ENCODE measurements at places on chromosomes 13 and 19.

- no peak for DNase-seq
Observed at GRCh38 chr13:92954746-92955145, 271.9 kb upstream of the GPC6 start.

GRCh38 chr13:102227741-102228140, 174.1 kb downstream of the FGF14 start:
- no peak for DNase-seq

- no peak for DNase-seq
Observed at GRCh38 chr13:92821324-92821723, 405.3 kb upstream of the GPC6 start.

DNA sequence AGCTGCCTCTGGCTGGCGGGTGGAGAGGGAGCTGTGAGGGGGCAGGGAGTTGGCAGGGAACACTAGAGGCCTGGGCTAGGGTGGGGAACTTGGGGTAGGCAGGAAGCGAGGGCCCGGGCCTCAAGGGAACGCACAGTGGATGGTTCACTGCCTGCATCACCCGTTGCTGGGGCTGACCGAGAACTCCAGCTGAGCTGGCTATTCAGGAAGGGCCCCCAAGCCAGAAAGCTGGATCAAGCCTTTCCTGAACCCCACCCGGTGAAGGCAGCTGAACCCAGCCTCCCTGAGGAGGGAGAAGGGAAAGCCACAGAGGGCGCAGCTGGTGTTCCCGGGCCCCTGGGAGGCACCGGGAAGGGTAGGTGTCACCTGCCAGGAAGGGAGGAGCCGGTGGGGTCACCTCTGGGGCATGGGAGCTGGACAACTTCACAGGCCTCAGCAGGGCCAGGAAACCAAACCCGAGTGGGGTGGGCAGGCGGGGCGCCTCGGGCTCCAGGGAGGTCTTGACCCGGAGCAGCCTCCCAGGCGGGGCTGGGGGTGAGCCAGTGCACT, 13.9 kb downstream of the PALM start:
- DNase-seq, result no peak

DNA sequence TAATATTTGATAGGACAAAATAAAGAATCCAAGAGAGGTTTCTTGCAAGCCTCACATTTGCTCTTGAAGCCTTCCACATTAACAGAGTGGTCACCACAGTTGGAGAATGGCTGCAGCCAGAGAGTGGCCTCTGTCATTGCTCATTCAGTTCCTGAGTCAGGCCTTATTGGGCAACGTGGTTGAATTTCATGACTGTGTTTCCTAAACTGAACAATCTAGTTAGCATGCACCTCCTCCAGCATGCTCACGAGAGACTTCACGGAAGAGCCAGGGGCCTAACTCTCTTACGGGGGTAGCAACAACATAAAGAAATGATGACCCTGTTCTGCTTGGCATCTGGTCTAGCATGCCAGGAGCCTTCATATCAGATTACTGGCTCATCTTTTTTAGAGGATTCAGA, 9.6 kb upstream of the UBL3 start:
- peak; percentile 83 for DNase-seq

DNA sequence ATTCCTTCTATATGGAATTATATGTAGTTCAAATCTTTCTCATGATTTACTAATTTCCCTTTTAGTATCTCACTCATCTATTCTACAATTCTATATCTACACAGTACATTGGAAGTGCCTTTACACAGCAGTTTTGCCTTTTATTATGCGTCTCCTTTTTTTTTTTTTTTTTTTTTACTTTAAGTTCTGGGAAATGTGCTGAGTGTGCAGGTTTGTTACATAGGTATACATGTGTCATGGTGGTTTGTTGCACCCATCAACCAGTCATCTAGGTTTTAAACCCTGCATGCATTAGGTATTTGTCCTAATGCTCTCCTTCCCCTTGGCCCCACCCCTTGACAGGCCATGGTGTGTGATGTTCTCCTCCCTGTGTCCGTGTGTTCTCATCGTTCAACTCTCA, 1150.1 kb upstream of the PRR20A start:
- no peak for DNase-seq

DNA sequence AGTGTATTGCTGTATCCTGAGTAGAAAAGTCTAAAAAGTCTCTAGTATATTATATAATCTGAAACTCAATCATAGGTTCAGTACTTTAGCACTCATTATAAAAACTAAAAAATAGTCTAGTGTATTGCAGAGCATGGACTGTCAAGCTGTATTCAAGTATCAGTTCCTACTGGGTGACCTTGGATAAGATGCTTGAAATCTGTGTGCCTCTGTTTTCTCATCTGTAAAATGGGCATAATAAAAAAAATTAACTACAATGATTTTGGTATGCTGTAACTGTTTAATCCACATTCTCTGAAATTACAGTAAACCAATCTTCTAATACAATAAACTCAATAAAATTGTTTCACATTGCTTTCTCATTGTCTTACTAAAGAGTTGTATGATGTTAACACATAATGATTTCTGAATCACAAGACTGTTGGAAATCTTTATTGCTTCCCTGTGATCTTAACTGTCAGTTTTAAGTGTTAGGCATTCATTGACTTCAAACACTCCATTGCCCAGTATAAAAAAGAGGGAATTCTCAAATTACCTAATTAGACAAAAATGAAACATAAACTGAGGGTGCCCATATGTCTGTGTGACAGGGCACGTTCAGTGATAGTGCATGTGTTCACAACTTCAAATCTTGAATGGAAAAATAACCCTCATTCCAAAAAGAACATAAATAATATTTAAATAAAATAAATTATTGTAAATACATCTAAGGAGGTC, 2.2 kb downstream of the STARD13 start:
- no peak for DNase-seq

GRCh38 chr19:10899151-10899653, 27.8 kb downstream of the CARM1 start:
- DNase-seq, result no peak

- no peak for DNase-seq
Observed at GRCh38 chr19:900302-901111, 7.2 kb downstream of the RNU6-9 start.

GRCh38 chr13:111846391-111847159, 220.4 kb upstream of the SOX1 start:
- no peak for DNase-seq

DNA sequence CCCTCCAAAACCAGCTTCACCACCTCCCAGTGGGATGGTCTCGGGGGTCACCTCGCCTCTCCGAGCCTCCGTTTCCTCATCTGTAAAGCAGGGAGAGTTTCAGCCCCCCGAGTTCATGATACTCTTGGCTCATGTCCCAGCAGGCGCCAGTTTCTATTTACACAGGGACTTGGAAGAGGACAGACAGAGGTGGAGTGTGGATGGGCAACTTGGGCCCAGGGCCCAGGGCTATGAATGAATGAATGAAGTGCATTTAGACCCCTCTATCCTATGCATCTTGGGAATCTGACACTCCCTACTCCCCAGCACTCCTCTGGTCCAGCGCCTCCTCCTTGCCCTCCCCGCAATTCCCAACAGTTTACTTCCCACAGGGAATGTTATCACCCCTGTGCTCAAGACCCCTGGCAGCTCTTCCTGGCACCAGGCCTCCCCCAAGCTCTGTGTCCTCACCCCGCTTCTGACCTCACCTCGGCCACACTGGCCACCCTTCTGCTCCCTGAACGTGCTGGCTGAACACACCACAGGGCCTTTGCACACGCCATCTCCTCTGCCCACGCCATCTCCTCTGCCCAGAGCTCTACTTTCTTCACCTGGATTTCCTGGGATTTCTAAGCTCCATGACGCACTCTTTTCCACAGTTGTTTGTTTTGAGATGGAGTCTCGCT, 4.9 kb upstream of the C2CD4C start:
- DNase-seq, result no peak

DNA sequence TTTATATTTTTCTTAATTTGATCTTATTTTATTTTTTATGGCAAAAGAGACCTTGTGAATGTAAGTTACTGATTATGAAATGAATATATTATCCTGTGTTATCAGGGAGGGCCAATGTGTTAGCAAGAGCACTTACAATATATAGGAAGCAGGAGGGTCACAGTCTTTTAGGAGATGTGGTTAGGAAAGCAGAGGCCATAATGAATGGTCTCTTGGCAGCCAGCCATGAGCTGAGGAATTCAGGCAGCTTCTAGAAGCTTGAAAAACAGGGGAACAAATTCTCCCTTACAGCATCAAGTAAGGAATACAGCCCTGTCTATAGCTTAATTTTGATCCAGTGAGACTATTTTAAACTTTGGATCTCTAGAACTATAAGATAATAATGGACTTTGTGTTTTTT, 2374.6 kb downstream of the PCDH9 start:
- no peak for DNase-seq

DNA sequence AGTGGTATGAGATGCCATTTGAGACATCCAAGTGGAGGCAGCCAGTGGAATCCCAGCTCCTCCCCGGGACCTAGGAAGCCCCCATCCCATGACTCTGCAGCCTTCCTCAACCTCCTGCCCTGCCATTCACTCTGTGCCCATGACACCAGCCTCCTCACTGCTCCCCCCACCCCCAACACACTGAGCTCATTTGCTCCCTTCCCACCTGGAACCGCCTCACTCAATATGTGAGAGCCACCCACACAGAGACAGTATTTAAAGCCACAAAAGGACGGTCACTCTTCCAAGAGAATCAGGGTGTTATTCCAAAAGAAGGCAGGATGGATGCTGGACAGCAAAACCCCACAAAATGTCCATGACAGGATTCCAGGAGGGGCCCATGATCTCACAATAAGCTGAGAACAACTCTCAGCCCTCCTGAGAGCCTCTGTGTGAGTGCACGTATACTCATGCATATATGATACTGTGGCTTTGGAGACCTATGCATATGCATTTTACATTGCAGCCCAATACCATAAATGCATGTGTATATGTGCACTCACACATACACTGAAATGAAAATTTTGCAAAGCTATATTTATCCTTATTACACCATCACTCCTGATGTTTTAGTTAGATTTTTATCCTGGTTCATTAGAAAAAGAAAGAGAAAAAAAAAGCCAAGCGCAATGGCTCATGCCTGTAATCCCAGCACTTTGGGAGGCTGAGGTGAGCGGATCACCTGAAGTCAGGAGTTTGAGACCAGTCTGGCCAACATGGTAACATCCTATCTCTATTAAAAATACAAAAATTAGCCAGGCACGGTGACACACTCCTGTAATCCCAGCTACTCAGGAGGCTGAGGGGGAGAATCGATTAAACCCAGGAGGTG, 10.8 kb upstream of the RANBP3 start:
- DNase-seq, result no peak

DNA sequence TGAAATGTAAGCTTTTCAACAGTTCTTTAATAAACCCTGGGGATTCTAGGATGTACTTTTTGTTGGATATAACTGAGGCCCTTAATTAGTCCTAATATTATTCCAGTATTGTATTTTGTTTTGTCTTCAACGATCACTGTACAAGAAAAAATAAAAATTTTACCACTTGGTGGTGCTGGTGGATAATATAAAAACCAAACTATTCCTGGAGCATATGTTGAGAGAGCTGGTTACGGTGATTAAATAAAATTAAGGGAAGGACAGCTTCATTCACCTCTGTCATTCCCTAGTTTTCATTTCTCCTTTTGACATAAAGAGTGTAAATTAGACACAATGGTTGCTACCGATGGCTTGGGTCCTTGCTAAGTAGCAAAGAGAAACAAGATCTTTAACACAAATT, 598.6 kb upstream of the PCDH20 start:
- DNase-seq, result peak; percentile 17

DNA sequence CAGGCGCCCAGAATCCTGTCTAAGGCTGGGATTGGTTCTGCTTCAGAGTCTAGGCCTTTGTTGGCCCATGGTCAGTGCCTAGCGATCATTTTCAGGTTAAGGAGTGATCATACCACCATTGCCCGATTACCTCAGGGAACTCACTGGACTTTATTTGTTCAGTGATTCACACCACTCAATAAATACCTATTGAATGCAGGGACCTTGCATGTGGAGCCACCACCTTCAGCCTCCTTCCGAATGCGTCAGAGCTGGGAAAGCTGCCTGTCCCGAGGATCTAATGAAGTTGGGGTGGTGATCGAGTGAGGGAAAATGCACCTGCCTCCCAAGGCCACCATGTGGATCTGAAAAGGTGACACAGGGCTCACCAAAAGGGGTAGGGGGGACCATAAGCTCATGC, 40.0 kb upstream of the POU2F2 start:
- DNase-seq, result no peak

DNA sequence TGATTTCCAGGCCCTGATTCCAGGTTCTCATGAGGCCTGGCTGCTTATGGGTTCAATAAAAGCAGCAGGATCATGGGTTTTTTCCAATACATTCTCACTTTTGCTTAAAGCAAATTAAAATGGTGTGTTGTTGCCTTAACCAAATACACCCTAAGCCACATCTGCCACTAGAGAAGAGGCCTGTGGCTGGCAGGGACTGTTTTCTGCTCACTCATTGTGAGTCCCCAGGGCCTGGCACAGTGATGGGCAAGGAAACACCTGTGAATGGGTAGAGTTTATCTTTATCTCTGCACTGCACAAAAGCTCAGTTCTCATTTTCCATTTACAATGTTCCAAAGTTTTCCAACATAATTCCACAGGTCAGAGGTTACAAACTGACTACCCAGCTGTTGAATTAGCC, 726.0 kb downstream of the UQCRFS1 start:
- DNase-seq, result no peak

- no peak for DNase-seq
Observed at GRCh38 chr19:17323964-17324332, 10.7 kb downstream of the ANO8 start.

DNA sequence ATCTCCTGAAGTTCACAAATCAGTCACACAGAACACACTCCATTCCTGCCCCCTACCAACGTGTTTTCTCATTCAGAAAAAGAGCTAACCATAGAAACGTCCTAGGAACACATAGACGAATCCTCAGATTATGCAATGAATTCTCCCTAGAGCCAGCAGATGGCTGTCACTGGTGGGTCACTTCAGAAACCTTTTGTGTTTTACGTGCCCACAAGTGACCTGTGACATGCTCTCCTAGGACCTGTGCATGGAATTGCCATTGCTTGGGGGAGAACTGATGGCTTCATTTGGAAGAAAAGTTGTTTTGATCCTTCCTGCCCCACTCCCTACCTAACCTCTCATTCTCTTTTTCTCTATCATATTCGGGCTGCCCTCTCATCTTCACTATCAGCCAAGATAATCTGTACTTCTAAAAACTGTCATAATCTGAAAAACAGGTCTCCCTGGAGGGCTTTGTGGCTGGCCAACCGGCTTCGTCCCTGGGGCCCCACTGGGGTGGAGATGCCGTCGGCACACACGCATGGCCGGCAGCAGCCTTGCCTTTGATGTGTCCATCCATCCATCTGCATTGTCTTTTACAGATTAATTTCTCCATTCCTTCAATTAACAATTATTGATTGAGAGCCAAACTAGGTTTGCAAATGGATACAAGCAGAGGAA, 144.1 kb upstream of the SERP2 start:
- DNase-seq, result no peak
